Stimulated activated CD8-positive, alpha-beta memory T cell treated with anti-CD3 and anti-CD28 coated beads, Interleukin-7, amount 100 ng/mL, for 48 hours (primary cell): ENCODE measurements at places on chromosomes 2 and 18.

- DNase-seq, result no peak
Observed at GRCh38 chr2:241505781-241506201, 2.6 kb downstream of the STK25 start.

DNA sequence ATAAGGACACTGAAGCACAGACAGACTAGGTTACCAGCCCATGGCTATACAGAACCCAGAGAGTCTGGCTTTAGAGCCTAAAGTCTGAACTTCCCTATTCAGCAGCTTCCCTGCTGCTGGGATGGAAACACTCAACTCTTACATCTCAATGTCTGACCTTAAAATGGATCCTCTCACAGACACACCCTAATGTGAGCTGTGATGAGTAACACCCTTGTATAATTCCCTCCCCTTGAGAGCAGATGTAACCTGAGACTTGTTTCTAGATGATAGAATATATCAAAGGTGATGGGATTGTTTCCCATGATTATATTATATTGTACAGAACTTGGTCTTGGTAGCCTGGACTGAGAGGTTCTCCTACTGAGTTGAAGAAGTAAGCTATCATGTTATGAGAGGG is 577.1 kb upstream of the KLHL29 start:
- DNase-seq, result no peak

DNA sequence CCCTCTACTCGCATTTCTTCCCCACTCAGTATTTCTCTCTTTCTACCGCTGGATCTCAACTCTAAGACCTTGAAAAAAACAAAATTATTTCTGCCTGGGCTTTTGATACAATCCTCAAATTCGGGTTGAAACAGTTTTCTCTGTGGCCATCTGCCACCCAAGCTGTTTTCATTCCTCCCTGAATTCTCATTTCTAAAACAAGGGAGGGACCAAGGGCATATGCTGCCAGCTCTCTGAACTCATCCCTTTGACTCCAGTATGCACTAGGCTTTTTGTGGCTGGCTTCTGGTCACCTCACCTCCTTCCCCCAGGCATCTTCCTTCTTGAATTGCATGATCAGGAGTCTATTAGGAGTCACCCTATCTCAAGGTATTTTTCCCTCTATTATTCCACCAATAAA is 49.5 kb downstream of the CCDC148 start:
- DNase-seq, result no peak

- DNase-seq, result no peak
Observed at GRCh38 chr2:60849187-60849586, 32.2 kb upstream of the REL start.

- no peak for DNase-seq
Observed at GRCh38 chr2:171553236-171553635, 31.0 kb downstream of the CYBRD1 start.

GRCh38 chr2:124985270-124985669 is 960.2 kb downstream of the CNTNAP5 start:
- DNase-seq, result no peak

DNA sequence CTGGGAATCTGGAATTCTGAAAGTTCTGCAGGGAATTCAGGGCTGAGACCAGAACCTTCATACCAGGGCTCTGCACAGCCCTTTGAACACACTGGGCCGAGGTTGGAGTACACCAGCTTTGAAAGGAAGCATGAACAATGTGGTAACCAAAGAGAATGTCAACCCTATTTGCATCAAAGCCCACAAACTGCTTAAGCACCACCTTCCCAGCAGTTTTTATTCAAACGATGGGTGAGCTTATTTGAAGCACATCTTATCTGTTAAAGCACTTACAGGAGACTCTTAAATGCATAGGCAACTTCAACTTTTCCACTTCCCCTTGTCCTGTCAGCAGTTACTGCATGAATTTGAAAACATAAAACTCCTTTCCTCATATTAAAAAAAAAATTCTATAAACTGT is 96.6 kb downstream of the TXNL1 start:
- DNase-seq, result no peak

- no peak for DNase-seq
Observed at GRCh38 chr2:47737191-47737975, 45.6 kb upstream of the MSH6 start.

GRCh38 chr18:23085066-23085465 is 50.2 kb upstream of the CABLES1 start:
- no peak for DNase-seq

DNA sequence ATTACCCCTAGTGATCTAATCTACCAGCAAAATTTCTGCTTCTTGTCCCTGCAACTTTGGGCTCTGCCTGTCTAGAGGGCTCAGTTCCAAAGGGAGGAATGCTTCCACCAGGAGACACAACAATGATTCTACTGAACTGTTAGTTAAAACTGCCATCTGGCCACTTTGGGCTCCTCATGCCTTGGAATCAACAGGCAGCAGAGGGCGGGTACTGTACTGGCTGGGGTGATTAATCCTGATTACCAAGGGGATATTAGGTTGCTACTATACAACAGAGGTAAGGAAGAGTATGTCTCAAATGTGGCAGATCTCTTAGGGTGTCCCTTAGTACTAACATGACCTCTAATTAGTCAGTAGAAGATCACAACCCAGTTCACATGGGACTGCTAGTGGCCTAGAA is 21.4 kb downstream of the HADHA start:
- DNase-seq, result no peak

GRCh38 chr2:9191041-9191481 is 15.6 kb upstream of the ASAP2 start:
- DNase-seq, result no peak

DNA sequence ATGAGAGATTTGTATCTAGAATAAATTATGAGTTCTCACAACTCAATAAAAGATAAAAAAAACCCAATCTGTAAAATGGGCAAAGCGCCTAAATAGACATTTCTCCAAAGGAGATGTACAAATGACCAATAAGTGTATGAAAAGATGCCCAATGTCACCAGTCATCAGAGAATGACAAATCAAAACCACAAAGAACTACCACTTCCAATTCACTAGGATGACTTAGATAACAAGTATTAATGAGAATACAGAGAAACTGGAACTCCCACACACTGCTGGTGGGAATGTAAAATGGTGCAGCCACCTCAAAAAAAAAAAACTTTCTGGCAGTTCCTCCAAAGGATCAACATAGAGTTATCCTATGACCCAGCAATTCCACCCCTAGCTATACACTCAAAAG is 17.4 kb upstream of the COL6A3 start:
- no peak for DNase-seq

DNA sequence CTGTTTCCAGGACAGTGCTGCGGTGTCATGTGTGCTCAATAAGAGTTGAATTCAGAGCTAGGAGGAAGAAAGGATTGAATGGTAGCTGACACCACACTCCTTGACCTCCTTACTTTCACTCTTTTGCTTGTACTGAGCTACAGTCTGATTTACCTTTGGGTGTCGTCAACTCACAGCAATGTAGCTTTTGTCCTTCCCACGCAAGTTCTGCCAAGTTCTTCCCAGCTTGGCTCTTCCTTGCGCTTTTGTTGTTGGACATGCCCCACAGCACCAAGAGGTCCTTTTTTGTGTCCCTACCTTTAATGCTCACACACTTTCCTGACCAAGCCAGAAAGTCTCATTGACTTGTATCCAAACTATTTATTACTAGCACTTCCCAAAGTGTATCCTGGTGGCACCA is 38.3 kb upstream of the ITGB6 start:
- DNase-seq, result no peak

DNA sequence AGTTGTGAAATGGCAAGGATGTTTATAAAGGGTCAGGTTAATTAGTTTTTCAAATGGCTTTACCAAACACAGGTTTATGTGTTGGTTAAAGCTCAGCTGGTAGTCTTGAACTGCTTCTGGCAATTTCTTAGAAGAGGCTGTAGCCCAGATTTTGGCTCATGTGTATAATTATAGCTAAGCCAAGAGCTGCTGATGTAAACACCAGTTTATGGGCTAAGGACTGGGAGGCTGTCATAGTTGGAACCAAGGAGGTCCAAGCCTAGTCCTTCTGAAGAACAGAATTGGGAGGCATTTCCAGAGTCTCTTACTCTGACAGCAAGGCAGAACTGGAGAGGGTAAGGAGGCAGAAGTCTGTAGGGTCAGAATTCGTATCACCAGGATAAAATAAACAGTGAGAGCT is 25.4 kb downstream of the UBE2E3 start:
- no peak for DNase-seq

DNA sequence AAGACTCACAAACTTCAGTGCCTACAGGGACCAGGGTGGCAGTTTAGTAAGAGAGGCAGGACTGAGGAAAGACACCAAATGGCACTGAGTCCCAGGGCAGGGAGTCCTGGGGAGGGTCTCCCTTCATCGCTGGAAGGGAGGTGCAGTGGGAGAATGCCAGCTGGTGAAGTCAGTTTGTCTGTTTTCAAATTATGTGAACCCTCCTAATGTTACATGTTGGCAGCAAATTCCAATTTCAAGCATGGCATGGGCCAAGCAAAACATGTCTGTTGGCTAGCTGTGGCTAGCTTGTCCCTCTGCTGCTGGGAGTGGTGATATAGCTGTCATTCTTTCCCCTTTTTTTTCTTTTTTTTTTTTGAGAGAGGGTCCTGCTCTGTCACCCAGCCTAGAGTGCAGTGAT is 55.9 kb upstream of the HAAO start:
- DNase-seq, result no peak

GRCh38 chr2:153641046-153641445 is 162.5 kb upstream of the RPRM start:
- no peak for DNase-seq

DNA sequence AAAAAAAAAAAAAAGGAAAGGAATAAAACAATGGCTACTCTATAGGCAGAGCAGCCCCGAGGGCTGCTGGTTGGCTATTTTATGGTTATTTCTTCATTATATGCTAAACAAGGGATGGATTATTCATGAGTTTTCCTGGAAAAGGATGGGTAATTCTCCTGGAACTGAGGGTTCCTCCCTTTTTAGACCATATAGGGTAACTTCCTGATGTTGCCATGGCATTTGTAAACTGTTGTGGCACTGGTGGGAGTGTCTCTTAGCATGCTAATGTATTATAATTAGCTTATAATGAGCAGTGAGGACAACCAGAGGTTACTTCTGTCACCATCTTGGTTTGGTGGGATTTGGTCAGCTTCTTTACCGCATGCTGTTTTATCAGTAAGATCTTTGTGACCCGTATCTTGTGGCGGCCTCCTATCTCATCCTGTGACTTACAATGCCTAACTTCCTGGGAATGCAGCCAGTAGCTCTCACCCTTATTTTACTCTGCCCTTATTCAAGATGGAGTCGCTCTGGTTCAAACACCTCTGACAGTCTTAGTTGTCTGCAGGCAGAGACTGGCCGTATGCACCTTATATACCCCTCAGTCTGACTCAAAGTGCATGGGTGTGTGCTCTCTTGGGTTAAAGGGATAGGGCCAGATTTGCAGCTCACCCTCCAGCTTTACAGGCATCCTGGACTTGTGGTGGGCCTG is 57.7 kb downstream of the HAUS1 start:
- DNase-seq, result no peak

- no peak for DNase-seq
Observed at GRCh38 chr2:211093743-211094303, 537.4 kb downstream of the CPS1 start.

DNA sequence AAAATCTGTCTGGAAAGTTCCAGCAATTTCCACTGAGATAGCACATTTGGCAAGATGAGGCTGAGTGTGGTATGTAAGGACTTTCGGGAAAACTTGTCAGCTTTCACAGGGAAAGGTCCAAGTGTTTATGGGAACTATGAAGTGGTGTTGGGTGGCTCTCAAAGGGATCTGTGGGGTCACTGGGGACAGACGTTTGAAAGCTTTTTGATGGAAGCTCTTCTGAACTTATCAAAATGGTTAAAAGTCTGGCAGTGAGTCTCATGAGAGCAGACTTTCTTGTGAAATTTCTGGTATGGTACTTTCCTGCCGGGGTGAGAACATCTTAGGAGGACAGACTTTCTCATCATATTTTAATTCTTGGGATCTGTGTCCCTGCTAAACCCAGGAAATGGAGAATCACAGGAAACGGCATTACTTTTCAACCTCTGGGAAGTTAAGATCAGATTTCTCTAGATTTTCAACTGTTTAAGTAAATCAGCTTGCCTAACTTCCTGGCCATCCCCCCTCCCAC is 546.3 kb upstream of the ZEB2 start:
- DNase-seq, result no peak

DNA sequence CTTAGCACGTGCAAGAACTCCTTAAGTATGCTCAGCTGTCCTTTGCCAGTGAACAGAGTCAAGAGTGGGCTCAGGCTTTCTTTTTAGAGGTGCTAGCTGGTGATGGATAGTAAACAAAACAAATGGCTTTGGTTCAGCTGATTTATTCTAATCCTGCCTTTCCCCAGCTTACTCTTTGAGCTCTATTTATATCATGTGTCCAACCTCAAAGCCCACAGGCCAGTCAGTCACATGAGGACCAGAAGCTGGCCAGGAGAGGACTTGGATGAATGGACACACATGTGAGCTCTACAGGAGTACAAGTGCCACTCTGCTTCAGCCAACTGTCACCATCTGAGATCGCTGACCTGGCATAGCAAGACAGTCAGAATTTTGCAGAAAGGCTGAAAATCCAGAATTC is 59.4 kb downstream of the STK39 start:
- no peak for DNase-seq

DNA sequence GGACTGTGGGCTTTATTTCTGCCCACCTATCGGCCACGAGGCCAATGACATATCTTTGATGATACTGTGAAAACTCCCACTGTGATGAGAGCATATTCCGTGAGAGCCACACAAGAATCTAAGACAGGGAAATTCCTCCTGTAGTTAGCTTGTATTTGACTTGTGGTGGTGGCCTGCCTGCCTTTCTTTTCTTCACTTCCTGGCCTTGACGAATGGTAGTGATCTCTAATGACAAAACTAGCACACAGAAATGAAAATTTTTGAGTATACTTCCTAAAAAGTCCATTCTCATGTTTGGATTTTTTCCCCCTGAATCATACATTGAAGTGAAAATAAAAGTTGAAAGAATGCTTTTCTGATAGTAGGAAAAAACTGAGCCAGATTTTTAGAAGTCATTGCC is 94.4 kb downstream of the MGAT5 start:
- DNase-seq, result no peak

DNA sequence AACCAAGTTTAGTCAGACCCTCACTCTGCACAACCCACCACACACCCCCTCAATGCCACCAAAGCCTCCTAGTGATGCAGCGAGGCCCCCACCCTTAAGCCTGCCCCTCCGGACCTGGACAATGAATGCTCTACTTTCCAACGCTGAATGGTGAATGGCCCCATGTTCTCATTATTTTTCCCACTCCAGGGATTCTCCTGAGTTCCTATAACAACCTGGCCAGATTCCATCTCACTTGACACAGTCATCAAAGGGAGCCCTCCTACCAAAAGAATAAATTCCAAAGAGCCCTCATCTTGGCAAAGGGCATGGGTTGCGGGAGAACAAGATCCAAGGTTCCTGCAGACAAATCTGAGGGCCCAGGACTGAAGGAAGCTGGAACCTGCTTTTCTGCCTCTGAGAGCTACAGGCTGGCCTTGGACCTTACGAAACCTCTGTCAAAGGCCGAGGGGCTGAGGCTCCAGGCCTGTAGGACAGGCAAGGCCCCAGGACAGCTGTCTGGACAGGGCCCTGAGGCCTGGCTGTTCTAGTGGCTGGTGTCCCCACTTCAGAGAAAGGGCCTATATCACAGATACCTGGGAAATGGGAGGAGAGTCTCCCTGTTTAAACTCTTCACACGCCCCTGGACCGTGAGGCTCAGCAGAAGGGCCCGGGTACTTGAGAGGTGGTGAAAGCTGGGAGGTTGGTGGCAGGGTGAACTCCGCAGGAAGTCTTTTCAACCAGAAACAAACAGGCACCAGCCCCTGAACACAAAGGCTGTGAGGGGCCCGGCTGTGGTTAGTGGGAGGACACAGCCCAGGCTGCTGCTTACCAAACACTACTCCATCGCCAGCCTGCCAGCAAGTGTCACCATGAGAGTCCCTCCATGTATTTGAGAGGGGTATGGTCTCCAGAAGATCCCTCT is 27.3 kb downstream of the SFXN5 start:
- DNase-seq, result no peak

- DNase-seq, result no peak
Observed at GRCh38 chr2:148812306-148812705, 62.7 kb upstream of the KIF5C start.
